ENCODE measurements at places on chromosomes 11 and 22.

DNA sequence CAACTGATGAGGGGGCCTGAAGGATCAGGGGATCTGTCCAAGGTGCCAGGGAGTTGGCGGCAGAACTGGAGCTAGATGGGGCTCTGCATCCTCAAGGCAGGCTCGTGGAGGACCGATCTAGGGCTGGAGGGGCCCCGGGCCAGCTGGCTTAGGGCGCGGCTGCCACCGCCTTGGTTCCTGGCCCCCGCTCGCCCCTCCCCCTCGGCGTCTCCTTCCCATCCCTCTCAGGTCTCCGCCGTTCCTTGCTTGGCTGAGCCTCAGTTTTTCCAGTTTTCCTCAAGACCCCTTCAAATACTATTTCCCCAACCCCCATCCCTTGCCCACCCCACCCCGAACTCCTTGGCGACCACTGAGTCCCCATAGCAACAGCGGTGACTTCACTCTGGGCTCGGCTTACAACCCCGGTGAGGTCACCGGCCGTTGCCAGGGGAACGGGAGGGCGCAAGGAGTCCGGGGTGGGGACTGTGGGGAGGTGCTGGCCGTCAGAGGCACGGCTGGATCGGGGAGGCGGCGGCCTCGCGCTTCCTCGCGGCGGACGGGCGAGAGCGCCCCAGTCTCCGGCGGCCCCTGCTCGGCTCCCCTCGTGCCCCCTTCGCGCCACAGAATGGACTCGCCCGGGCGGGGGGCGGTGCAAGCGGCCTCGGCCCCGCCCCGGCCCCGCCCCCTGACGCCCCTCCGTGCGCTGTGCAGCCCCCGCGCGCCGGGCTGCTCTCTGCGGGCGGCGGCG, 7.5 kb downstream of the FREY1 start:
- DNase-seq: no peak

DNA sequence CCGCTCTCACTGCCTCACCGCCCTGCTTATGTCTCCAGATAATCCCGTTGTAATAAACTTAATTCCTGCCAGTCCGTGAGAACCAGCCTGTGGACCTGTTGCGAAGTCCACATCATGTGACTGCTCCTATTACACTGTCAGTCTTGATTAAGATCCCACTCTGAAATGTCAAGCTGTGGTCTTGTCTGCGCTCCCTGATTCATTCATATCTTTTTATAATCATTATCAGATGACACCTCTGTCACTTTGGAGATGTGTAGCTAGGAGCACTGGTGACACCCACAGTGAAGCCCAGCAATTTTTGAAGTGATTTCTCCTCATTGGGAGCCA, 377.3 kb downstream of the TBC1D22A start:
- DNase-seq: no peak

GRCh38 chr11:92902417-92902816, 67.0 kb upstream of the MTNR1B start:
- DNase-seq: no peak

GRCh38 chr22:35197886-35198285, 59.4 kb upstream of the HMGXB4 start:
- DNase-seq: no peak

GRCh38 chr11:134633276-134633675, 221.2 kb upstream of the B3GAT1 start:
- DNase-seq: no peak

GRCh38 chr11:21456186-21456585, 736.7 kb upstream of the ANO5 start:
- no peak for DNase-seq

GRCh38 chr11:76120513-76121101, 85.7 kb downstream of the WNT11 start:
- DNase-seq: no peak

- DNase-seq: no peak
Observed at GRCh38 chr11:41988951-41989572, 529.6 kb upstream of the LRRC4C start.

DNA sequence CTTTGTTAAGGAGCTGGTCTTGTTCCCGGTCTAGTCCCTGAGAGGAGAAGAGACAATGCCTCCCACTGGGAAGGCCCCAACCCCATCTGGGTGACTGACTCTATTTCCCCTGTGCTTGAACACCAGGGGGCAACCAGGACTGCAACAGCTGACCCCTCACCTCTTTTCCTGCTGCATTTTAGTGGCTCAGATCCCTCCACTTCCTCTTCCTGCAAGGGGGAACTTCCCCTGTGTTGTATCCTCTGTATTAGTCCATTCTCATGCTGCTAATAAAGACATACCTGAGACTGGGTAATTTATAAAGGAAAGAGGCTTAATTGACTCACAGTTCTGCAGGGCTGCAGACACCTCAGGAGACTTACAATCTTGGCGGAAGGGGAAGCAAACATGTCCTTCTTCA, 84.3 kb upstream of the LMO1 start:
- no peak for DNase-seq

DNA sequence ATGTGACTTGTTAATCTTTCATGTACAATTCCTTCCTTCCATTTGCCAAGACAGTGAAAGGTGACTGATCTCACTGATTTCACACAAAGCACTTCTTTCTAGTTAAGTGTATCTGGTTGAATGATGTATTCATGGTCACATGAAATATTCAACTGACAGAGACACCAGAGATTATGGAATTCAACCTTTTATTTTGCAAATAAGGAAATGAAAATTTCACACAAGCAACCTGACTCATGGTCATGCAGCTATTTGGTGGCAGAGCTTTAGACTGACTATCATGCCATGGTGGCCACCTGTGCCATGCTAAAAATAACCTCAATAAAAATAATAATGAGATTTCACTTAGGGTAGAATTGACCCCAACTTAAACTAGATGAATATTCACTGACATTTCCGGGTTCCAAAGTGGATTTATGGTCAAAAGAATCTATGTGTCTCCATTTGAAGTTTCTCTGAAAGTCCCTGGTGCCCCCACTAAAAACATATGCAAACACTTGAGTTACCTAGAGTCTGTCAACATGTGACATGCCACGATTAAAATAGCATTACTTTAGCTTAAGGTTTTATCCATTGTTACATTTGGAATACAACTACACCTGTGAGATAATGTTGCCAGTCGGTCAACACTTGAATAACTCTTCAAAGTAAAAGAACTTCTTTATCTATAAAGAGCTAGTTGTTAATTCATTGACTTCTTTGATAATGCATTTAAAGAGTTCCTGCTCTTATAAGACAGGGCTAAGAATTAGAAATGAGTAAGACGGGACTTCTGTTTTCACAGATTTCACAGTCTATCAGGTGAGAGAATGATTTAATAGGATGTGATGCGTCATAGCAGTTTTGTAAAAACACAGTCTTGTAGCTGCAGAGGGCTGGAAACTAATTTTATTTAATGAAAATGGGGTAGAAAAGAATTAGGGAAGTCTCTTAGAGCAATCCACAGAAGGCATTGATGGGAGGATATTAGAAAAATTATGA, 94.6 kb upstream of the OR9G4 start:
- no peak for DNase-seq

GRCh38 chr22:38204784-38205183, 3.0 kb downstream of the MAFF start:
- no peak for DNase-seq

GRCh38 chr11:99592266-99592665, 571.5 kb downstream of the CNTN5 start:
- no peak for DNase-seq

GRCh38 chr11:124101737-124102136, 13.5 kb upstream of the VWA5A start:
- no peak for DNase-seq

- no peak for DNase-seq
Observed at GRCh38 chr11:64888406-64888728, 9.9 kb upstream of the EHD1 start.

GRCh38 chr11:34192481-34193401, 87.3 kb downstream of the NAT10 start:
- no peak for DNase-seq

GRCh38 chr11:68525930-68526329, 65.4 kb downstream of the PPP6R3 start:
- no peak for DNase-seq

GRCh38 chr11:94883878-94884277, 89.5 kb downstream of the CWC15 start:
- DNase-seq: no peak

- DNase-seq: no peak
Observed at GRCh38 chr22:50276143-50276542, 6.0 kb upstream of the MAPK11 start.

GRCh38 chr11:99368583-99368982, 347.8 kb downstream of the CNTN5 start:
- no peak for DNase-seq

- no peak for DNase-seq
Observed at GRCh38 chr11:6637871-6638270, 17.7 kb downstream of the DCHS1 start.

- DNase-seq: no peak
Observed at GRCh38 chr11:110077346-110077745, 15.8 kb upstream of the ZC3H12C start.
